ENCODE measurements at places on chromosomes 16 and 17. TPM values are rescaled to one million over a fixed set of nuclear protein-coding genes. Genes with fewer than 3 reads are reported as not detected.

Gene KRTAP9-2
- total RNA-seq: not detected

Gene CLDN9
- total RNA-seq: 0.57 TPM

Gene TBC1D3B
- total RNA-seq: 3.7 TPM

Gene CES1
- total RNA-seq: 30.3 TPM

Data from A549 treated with DMSO at 1 μM for 4 hours (cell line).